ENCODE measurements at places on chromosomes 5 and 9.

DNA sequence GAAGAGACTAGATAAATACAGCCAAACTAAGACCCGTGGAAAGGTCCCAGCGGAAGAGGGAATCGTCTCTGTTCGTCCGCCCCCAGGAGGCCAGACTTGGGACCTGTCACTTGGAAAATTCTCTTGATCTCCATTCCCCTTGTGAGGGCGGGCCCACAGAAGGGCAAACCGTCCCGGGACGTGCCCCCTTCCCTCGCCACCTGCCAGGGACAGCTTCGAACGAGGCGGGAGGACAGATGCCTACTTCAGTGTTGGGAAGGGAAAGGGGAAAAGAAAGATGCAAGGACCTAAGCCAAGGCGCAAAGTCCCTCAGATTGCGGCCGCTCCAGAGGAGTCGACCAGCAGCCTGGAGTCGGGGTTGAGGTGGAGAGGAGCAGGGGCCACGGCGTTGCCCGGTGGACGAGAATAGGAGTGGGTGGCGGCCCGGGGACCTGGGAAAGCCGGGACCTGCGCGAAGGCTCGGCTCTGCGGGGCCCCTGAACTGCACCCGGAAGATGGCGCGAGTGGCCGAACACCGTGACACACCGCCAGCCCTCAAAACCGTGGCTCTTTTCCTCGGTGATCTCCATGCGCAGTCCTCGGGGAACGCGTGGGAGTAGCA lies 4.4 kb upstream of the EBF1 start:
- DNase-seq: peak; percentile 71

DNA sequence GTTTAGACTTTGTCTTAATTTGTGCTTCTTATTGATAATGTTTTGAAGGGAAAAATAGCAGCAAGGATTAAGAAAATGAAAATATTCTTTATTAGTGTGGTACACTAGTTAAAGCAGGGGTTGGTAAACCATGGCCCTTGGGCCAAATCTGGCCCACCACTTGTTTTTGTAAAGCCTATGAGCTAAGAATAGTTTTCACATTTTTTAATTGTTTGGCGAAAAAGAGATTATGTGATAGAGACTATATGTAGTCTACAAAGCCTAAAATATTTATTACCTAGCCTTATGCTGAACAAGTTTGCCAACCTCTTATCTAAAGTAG lies 57.2 kb downstream of the KCNN2 start:
- no peak for DNase-seq

GRCh38 chr9:124345751-124346281 lies 69.4 kb downstream of the PSMB7 start:
- DNase-seq: no peak

DNA sequence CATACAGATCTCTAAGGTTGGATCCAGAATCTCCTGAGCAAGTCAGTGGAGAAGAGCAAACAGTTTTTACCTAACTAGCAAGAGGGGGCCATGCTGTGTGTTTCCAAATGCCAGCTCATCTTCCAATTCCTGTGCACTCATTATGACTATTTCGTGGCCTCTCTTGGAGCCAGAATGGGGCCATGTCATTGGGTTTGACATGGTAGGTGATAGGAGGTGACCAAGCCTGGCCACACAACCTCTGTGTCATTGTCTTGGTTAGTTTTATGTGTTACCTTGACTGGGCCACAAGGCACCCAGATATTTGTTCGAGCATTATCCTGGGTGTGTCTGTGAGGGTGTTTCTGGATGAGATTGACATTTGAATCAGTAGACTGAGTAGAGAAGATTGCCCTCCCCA lies 206.2 kb downstream of the HSPA4 start:
- DNase-seq: no peak

- DNase-seq: no peak
Observed at GRCh38 chr9:134628354-134628736, 13.3 kb upstream of the COL5A1 start.

Data from muscle of back (tissue), 13 donors.